ENCODE measurements at places on chromosomes 4 and X.

GRCh38 chr4:157978680-157979361 lies 194.0 kb downstream of the GASK1B start:
- peak; percentile 60 for DNase-seq

GRCh38 chrX:134909261-134909660 lies 81.5 kb upstream of the SMIM10 start:
- DNase-seq = no peak

DNA sequence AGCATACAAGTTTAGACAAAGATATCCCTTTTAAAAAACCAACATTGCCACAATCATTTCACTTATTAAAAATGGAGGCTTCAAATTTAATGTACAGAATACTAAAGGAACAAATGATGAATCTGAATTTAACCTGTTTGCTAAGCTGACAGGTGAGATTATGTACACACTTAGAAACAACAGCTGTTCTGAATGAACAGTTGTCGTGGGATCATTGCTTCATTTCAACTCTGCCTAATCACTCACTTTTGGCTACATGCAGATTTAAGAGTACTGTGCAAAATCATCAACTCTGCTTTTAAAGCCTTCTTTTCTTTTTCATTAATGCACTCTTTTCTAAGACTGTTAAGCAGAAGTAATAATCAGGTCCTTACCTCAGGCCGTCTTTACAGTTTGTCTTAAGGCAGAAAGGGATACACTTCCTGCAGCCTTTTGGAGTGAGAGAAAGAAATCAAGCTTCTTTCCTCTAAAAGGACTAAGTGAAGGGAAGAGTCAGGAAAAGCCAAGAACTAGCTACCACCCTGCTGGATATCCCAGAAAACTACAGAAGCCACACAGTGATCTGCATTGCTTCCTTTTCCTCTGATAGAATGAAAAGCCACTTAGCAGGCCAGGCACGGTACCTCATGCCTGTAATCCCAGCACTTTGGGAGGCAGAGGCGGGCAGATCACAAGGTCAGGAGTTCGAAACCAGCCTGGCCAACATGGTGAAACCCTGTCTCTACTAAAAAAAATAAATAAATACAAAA lies 54.7 kb upstream of the NPNT start:
- no peak for DNase-seq

- no peak for DNase-seq
These were observed 22.3 kb upstream of the XPNPEP2 start for GRCh38 chrX:129716507-129716906.

GRCh38 chrX:11787564-11787963 lies 29.5 kb downstream of the MSL3 start:
- DNase-seq = peak; percentile 31

DNA sequence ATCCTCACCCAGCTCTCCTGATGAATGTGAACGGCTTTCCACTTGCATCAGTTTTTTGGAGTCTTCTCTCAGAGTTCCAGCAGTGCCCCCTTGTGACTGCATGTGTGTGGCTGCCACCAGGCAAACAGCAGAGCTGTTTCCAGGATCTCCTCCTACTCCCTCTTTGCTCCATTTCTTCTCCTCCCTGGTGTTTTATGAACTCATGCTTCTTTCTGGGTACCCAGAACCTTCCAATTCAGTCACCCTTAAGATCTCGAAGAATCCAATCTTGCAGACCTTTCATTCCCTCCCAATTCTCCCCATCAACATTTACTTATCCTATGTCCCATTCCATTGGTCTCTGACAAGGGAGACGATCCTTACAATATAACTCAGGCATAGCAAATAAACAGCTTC lies 6.8 kb upstream of the TCEANC start:
- no peak for DNase-seq

DNA sequence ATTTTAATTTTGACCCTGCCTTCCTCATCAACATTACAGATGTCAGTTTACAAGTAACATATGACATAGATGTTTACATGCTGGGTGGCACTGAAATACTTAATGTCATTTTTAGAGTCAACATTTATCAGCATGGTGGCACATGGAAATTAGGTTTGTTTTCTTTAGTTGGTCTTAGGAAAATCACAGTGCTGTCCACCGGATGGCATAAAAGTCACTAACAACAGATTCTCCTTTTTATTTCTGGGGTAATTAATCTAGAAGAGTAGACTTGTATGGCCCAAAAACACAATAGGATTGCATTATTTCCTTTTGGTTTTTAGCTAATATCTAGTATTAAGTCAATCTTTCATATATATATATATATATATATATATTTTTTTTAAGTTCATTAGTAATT lies 88.6 kb upstream of the HHIP start:
- DNase-seq = no peak

DNA sequence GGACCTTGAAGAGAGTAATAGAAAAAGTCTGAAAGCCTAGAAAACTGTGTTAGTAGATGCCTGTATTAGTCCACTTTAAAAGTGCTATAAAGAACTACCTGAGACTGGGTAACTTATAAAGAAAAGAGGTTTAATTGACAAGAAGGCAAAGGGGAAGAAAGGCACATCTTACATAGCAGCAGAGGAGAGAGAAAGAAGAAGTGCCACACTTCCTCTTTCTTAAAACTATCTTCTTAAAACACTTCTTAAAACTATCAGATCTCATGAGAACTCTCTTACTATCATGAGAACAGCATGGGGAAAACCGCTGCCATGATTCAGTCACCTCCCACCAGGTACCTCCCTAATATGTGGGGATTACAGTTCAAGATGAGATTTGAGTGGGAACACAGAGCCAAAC lies 18.8 kb upstream of the COL25A1 start:
- DNase-seq = no peak

DNA sequence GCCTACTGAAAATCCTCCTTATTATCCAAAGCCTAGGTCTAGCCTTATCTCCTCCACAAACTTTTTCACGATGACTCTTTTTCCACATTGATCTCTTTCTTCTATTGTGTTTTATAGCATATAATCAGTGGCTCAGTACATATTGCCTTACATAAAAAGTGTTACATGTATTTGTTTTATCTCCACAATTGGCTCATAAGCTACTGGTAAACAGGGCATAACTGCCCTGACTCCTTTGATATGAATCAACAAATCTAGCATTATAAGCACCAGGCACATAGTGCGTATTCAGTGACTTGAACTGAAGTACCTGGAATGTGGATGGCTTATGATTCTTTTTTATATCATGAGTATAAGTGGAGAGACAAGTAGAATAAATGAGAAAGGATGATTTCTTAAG lies 206.8 kb downstream of the TEX13A start:
- DNase-seq = no peak

GRCh38 chr4:166274136-166274761 lies 401.2 kb downstream of the TLL1 start:
- no peak for DNase-seq

DNA sequence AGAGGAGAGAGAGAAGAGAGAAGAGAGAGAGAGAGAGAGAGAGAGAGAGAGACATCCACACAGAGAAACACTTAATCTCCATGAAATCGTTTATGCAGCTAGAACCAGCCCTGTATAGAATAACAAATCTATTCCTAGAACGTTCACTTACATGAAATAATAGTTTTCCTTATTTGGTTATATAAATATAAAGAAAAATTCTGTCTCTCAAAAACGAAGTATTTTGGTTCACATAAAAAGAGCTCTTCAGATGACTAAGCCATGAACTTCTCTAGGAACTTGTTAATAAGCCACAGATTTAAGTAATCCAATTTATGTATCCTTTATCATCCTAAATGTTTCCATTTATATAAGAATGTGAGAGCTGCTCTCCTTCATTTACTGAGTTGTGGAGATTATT lies 1315.1 kb upstream of the PCDH7 start:
- no peak for DNase-seq

DNA sequence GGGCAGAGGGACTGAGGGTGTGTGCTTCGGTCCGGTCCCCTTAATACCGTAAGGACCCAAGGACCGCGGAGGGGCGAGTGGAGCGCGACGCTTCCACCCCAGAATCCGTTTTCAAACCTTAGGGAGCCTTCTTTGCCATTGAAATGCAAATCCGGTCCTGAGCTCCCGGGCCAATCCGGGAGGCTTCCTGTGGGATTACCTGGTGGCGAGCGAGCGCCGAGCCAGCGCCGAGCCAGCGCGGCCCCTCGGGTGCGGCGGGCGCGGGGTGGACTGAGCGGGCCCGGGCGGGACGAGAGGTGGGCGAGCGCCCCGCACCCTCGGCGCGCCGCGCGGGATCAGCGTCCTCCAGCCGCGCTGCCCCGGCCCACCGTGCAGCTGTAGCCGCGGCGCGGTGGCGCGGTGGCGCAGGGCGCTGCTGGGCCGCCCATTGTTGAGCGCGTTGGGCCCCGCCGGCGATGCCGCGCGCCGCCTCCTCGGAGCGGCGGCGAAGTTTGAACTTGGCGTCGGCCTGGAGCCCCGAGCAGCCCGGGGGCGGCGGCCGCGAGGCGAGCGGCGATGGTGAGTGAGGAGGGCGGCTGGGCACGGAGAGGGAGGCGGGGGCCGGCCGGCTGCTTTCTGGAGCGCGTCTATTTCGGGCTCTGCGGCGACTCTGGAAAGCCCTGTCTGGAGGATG lies 208.7 kb downstream of the SOWAHB start:
- DNase-seq = no peak

- no peak for DNase-seq
These were observed 131.0 kb downstream of the TET2 start for GRCh38 chr4:105277702-105278101.

- DNase-seq = peak; percentile 16
These were observed 585.8 kb upstream of the FAT1 start for GRCh38 chr4:187309456-187309855.

DNA sequence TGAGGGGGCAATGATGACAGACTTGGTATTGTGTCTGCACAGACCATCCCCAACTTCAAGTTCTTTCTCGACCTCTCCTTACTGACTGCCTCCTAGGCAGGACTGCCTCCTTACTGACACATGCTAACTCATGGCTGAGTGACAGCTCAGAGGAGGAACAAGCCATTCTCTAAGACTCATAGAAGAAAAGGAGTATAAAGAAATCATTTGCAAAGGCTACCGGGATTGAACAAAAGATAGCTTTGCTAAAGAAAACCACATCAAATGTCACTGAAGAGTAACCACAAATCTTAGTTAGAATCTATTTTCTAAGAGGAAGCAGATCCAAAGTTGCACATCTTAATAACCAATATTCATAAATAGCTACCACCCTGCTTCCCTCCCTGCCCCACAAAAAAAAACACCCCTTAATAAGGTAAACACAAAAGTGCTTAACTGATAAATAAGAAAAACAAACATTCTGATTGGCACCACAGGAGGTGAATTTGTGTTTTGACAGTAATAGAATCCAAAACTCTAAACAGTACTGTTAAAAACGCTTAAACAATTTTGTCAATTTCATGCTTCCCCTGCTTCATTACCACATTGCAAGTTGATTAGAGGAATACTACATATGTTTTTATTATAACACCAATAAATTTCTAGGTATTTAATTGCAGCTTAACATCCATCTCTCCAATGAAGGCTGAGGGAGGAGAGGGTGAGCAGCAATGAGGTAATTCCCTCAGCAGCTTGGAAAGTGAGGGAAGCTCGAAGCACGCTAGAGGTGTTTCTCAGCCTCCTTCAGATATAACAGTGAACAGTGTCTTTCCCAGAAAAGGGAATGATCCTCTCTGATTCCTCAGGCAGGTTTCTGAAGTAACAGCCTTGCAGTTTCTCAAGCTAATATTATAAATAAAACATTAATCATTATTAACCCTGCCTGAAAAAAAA lies 160.0 kb downstream of the HNRNPD start:
- no peak for DNase-seq

GRCh38 chr4:111632641-111633151 lies 512.6 kb upstream of the FAM241A start:
- DNase-seq = no peak

DNA sequence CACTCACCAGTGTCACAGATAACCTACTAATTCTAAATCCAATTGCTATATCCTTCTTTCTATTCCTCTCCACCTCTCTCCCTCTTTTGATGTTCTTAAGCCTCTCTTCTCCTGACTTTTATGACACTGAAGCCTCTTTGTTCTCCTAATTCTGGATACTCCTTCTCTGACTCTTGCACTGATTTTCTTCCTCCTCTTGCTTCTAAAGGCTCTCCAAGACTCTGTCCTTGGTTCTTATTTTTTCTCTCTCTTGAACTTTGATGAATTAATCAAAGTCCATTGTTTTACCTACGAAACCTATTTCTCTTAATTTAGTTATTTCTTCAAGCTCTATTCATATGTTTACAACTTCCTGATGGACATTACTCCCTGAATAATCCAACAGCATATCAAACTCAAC lies 95.7 kb upstream of the TSPAN7 start:
- DNase-seq = no peak

DNA sequence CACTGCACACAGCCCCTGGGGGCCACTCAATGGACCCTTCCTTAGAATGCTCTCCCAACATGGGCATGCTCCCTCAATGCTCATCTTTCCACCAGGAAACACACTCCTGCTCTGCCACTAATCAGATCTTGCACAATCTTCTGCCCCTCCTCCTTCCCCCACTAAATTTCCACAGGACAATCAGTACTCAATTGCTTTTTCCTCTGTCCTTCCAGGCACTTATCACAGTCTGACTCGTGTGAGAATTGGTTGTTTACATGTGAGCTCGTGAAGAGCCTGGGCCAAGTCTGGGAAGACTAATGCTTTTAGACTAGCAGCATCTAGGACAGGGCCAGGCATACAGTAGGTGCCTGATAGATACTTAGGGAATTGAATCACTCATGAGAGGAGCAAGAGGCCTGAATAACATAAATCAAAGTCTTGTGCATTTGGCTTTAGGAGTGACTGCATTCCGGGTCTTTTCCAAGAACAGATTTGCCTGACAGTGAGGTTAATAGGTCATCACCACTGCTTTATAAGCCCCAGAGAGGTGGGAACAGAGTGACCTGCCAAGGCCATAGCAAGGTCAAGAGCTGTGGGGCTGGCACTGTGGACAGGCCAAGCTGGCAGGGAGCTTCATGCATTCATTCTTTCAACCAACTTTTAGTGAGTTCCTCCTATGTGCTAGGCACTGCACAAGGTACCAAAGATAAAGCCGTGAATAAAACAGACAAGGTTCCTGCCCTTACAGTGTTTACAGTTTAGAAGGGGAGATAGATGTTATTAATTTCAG lies 55.0 kb downstream of the PRPS1 start:
- no peak for DNase-seq

DNA sequence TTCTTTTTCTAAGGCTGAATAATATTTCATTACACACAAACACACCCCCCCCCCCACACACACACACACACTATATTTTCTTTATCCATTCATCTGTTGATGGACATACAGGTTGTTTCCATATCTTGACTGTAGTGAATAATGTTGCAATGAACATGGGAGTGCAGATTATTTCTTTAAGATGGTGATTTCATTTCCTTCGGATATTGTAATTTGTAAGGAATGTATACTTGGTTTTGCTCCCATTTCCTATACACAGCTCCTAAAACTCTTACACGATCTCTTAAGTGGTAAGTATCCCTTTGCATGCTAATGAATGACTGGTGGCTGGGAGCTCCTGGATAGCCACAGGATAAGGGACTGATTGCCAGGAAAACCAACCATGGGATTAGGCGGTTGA lies 14.7 kb upstream of the RBMXL3 start:
- no peak for DNase-seq

- DNase-seq = no peak
These were observed 140.8 kb downstream of the FRAS1 start for GRCh38 chr4:78197947-78198346.

Data from astrocyte of the cerebellum (primary cell).